Dermis lymphatic vessel endothelial cell (primary cell): ENCODE measurements at places on chromosomes 3 and 15. TPM values are rescaled to one million over a fixed set of nuclear protein-coding genes. Genes with fewer than 3 reads are reported as not detected.

STRA6 gene
- 0.11 TPM in 1 of 2 replicates, not detected in the other for total RNA-seq

ALS2CL gene
- 4.0 and 7.0 TPM in 2 replicates for total RNA-seq

SMAD6 gene
- 11.6 and 19.9 TPM in 2 replicates for total RNA-seq

ATP13A5 gene
- total RNA-seq, result not detected in 2 replicates

ITPR1 gene
- 27.9 and 29.4 TPM in 2 replicates for total RNA-seq

ADPGK gene
- total RNA-seq, result 34.8 and 44.2 TPM in 2 replicates

CFAP92 gene
- 1.0 and 1.3 TPM in 2 replicates for total RNA-seq

SPINK8 gene
- not detected in 2 replicates for total RNA-seq

ZNF662 gene
- total RNA-seq, result 0.33 and 2.1 TPM in 2 replicates

THAP10 gene
- total RNA-seq, result 1.0 and 1.3 TPM in 2 replicates

KY gene
- not detected in 2 replicates for total RNA-seq

TLR9 gene
- total RNA-seq, result not detected in 2 replicates

GPR87 gene
- not detected in 2 replicates for total RNA-seq

CLDN16 gene
- total RNA-seq, result under 0.01 TPM in 1 of 2 replicates, not detected in the other
